NCI-H1694 treated with DMSO at 0.1 percent for 48 hours (cell line): ENCODE measurements at places on chromosomes 11 and 22.

DNA sequence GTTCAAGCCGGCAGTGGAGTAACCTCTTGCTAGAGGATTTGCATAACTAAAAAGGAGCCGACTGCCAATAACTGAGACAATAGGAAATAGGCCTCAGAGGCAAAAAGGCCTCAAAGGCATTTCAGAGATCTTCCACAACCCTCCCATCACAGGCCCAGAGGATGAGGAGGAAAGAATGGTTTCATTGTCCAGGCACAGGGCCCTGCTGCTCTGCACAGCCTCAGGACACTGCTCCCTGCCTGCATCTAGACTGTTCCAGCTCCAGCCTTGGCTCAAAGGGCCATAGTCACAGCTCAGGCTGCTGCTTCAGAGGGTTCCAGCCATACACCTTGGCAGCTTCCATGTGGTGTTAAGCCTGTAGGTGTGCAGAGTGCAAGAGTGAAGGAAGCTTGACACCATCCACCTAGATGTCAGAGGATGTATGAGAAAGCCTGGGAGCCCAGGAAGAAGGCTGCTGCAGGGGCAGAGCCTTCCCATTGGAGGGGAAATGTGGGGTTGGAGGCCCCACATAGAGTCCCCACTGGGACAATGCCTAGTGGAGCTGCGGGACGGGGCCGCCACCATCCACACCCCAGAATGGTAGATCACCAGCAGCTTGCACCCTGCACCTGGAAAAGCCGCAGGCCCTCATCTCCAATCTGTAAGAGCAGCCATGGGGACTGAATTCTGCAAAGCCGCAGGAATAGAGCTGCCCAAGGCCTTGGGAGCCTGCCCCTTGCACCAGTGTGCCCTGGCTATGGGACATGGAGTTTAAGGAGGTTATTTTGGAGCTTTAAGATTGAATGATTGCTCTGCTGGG, 8.2 kb upstream of the LRP5 start:
- no peak for DNase-seq

DNA sequence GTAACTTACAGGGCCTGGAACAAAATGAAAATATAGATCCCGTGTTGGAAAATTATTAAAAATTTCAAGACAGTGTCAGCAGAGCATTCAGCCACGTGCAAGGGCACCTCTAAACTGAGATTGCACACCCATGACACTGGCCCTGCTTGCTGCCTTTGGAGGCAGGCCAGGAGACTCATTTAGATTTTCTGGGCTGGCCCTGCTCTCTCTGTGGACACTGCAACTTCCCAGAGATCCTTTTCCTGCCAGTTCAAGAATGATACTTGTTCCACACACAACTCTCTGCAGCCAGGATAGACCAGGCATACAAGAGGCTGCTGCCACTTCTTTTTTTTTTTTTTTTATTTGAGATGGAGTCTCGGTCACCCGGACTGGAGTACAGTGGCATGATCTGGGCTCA, 56.7 kb upstream of the PTPRJ start:
- DNase-seq, result no peak

GRCh38 chr11:131767421-131767820, 397.0 kb downstream of the NTM start:
- no peak for DNase-seq

DNA sequence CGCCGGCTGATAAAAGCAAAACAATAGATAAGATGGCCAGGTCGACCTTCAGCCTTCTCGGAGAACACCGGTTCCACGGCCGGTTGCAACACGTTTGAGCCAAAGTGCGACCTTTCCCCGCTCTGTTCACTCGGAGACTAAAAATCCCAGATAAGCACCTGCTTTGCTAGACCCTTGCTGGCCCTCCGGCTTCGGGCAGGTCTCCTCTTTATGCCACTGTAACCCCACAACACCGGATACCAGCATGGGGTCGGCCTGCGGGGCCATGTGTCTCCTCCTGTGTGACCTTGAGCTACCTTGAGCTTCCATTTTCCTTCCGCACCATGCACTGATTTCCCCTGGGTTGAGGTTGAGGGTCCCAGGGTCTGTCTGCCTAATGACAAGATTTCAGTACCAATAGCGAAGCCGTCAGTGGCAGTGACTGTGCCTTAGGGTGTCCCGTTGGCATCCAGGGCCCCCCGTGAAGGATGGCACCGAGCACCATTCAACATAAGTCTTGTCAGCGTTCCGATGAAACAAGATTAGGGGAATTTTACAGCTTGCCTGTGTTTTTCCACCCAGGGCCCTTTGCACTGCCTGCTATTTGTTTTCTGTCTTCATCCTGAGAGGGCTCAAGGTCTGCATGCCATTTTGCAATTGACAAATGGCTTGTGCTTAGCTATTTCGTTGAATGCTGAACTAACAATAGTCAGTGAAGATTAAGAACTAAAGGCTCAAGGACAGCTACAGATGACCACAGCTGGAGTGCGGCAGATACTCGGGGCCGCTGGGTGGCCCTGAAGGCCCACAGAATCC, 118.6 kb downstream of the KCNQ1 start:
- DNase-seq, result no peak

- DNase-seq, result no peak
Observed at GRCh38 chr11:88193278-88193677, 18.0 kb upstream of the RAB38 start.

DNA sequence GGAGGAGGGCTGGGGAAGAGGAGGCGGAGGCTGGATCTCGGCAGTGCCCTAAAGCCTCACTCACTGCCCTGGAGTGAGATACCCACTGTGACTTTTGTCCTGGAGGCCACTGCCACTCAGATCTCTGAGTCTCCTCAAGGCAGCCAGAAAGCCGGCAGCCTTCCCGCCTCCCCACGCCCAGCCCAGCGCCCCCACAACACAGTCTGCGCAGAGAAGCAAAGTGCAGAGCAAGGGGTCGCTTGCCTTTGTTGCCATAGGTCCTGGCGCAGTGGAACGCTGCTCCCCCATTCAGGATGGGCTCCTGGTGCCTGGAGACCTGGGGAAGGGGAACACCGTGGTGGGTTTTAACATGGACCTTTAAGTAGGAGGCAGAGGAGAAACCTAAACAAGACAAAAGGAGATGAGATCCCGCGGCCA, 17.6 kb downstream of the PATZ1 start:
- DNase-seq, result no peak
